ENCODE measurements at places on chromosomes 12 and 14.

GRCh38 chr12:96886998-96887677, 19.9 kb upstream of the NEDD1 start:
- DNase-seq = no peak

GRCh38 chr12:114440270-114441038, 34.5 kb upstream of the TBX5 start:
- DNase-seq = no peak

DNA sequence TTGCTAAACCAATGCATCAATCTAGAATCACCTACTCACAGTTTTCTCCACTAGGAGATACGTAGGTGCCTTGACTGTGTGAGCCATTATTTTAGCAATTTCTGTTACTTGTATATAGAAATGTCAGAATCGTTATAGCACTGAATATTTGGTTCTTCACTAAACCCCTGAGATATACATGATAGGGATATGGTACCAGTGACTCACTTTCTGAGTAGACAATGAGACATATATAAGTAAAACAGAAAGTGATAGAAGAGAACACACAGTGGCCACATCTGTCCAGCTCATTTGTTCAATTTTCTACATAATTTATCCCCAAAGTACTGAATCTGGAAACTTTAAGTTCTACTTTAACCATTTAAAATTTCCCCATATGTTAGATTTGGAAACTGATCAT, 1505.5 kb upstream of the TMEM132C start:
- no peak for DNase-seq

GRCh38 chr12:45309836-45310626, 94.1 kb downstream of the ANO6 start:
- DNase-seq = no peak

- no peak for DNase-seq
Measured at GRCh38 chr14:49479432-49479831, 106.7 kb downstream of the RPS29 start.

GRCh38 chr12:62724947-62725451, 210.0 kb downstream of the PPM1H start:
- DNase-seq = no peak

- no peak for DNase-seq
Measured at GRCh38 chr12:64608901-64609535, 1.3 kb upstream of the RASSF3 start.

- DNase-seq = no peak
Measured at GRCh38 chr14:92923744-92924103, 774 bp downstream of the CHGA start.

- DNase-seq = no peak
Measured at GRCh38 chr14:67168110-67168441, 21.2 kb upstream of the GARIN2 start.

GRCh38 chr14:55514819-55515490, 65.1 kb upstream of the KTN1 start:
- DNase-seq = no peak

GRCh38 chr14:77579065-77579464, 37.4 kb downstream of the SPTLC2 start:
- DNase-seq = no peak

- no peak for DNase-seq
Measured at GRCh38 chr14:91246051-91246852, 1.7 kb upstream of the GPR68 start.

- DNase-seq = no peak
Measured at GRCh38 chr12:123532808-123533649, 490 bp downstream of the RILPL1 start.

GRCh38 chr14:50954811-50955372, 10.6 kb upstream of the PYGL start:
- no peak for DNase-seq

- no peak for DNase-seq
Measured at GRCh38 chr14:53915364-53916014, 41.1 kb downstream of the BMP4 start.

DNA sequence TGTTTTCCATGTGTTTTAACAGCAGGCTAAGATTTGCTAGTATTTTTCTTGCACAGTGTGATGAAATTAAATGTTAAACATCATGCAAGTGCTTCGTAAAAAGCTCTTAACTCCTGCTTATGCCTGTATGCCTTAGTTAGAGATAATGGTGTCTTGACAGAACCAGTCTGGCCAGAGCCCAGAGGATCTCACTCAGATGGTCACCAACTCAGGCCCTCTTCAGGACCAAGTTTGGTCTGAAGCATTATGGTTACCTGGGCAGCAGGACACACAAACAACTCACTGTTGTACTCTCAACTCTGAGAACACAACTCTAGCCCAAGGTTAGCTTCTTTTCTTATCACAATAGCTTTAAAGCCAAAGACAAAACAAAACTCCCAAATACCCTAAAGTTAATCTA, 115.4 kb downstream of the KIF21A start:
- no peak for DNase-seq

- no peak for DNase-seq
Measured at GRCh38 chr14:104112609-104113571, 25.5 kb upstream of the KIF26A start.

DNA sequence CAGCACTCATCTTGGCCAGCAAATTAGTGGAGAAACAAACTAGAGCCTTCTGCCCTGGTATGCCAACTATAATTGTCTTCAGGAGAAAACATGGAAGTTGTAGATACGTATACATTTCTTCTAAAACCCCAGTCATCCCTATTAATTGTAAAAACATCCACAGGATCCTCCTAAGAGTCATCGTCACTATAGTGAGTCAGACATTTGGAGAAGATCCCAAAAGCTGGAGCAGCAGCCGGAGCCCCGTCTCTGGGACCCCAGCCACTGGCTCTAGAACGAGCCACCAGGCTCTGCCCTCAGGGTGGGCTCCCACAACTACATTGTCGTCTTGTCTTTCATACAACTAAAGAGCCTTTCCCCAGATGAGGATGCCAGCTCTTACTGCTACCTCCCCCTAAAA, 15.5 kb downstream of the PRKAB1 start:
- DNase-seq = no peak

- no peak for DNase-seq
Measured at GRCh38 chr12:107798580-107798979, 24.1 kb downstream of the ASCL4 start.

- peak; percentile 81 for DNase-seq
Measured at GRCh38 chr12:11885261-11886038, 185.3 kb upstream of the BCL2L14 start.

- DNase-seq = no peak
Measured at GRCh38 chr14:55075628-55076175, 24.3 kb downstream of the MAPK1IP1L start.

GRCh38 chr12:46266869-46267574, 1.8 kb downstream of the SLC38A1 start:
- DNase-seq = peak; percentile 23

DNA sequence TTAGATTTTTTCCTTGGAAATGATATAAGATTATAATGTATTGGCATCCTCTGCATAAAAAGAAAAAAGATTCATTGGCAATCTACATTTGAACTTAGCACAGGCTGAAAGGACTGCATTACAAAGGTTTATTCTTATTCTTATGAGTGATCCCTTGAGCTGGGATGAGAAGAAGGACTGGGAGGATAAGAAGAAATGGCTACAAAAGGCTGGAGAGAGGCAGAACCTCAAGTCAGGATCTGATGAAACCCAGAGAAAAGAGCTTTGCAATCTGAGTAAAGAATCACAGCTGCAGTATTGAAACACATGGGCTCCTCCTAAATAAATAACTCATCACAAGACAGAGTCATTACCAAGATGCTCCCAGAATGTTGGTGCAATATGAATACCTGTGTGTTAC, 1635.4 kb upstream of the FLRT2 start:
- DNase-seq = no peak

GRCh38 chr12:104698871-104699270, 242.1 kb downstream of the CHST11 start:
- DNase-seq = no peak

GRCh38 chr12:115941362-115941761, 336.1 kb downstream of the MED13L start:
- DNase-seq = no peak

- no peak for DNase-seq
Measured at GRCh38 chr12:2624543-2625288, 170.1 kb upstream of the FKBP4 start.

GRCh38 chr12:124289634-124290600, 5.0 kb upstream of the RFLNA start:
- no peak for DNase-seq

DNA sequence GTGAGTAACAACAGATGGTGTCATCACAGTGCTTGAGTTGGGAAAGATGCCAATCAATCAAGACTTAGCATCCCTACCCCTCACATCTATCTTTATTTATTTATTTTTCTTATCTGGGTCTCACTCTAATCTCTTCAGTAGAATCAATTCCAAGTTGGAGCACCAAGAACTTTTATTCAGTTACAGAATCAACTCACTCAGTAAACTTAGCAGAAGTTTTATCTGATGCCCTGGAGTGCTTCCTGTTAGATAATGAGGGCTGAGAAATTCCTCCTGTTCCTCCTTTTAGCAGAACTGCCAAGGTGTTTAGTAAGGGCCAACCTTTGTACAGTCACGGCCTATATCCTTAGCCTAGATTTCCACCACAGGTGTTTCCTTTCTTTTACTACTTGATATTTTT, 11.3 kb upstream of the SLC5A8 start:
- DNase-seq = no peak

DNA sequence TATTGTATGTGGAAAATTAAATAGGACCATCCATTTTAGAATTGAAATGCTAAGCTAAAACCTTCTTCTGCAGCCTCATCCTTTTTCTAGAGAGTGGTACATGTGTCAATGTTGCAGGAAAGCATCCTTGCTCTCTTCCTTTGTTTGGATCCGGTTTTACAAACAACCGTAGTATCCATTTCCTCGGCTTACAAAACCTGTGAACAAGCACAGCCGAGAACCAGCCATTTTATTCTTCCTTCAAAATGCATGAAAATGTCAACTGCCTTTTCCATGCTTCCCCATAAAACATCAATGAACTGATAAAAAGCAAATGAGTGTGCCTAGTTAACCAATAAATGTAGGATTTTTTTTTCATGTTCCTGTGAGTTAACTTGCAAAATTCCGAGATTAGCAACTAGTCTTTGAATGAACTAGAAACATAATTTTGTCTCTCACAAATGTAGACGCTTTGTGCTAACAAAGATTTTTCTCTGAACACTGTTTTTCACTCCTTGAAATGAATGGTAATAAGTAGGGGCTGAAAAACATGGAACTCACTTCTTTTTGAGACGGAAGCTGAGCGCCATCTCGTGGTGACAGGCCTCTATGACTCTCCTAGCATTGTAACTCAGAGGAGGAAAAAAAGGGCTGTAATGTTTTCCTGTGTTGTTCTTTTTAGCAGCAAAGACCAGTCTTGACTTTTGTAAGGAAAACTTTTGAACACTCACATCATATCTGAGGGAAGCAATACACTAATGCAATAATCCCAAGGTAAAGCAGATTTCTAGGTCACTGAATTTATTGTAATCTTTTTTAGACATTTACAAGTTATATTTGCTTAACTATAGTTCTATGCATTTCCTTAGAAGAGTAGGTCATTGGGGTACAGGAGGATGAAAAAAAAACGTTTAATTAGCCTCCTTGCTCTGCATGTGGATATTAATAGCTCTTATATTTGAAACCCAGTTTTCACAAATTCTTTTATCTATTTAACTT, 157.4 kb upstream of the FOXG1 start:
- peak; percentile 61 for DNase-seq

- no peak for DNase-seq
Measured at GRCh38 chr12:14991069-14991468, 18.2 kb downstream of the PDE6H start.

- DNase-seq = no peak
Measured at GRCh38 chr12:51661199-51661598, 70.2 kb downstream of the SCN8A start.

DNA sequence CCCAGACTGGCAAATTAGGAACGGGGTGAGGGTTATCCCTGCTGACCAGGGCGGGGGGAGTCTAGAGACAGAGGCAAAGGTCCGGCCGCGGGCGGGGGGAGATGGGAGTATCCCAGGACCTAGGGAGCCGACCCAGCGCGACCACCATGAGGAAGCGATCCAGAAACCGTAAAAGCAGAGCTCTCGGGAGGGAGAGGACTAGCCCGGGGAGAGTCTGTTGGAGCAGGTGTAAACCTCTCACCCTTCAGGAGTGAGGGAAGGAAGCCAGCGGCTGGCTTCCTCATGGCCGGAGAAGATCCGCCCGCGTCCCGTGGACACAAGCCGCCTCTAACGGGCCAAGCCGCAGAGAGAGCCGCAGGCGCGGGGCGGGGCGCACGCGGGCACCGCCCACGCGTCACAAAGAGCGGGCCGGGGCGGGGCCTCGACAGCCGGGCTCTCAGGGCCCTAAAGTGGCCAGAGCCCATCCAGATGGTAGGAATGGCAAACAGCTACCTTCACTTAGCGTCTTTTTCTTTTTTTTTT, at the start of gene ACRBP:
Gene ACRBP (minus strand): TSS at position 350 of the 522 bp plus-strand sequence. CDS start 66 bp downstream, at position 284.
- no peak for DNase-seq

GRCh38 chr12:53324113-53324778, 2.8 kb upstream of the AAAS start:
- DNase-seq = no peak

DNA sequence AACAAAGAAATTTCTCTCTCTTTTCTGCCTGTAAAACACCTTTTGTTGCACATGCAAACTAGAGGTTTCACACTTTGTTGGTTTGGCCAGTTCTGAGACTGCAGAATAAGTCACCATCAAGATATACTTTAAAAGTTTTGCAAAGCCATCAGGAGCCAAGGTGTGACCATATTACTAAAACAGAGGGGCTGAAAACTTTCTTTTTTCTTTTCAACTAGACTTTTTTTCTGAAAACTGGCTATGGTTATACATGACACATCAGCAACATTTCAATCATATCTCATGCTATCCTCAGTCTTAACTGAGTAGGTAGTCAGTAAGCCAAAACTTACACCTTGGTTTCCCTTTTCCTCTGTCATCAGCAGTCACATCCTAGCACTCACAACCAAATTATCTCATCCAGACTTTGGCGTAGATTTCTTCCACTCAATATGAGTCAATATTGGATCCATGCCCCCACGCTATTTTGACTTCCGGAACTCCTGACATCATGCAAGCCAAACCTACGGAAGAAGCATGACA, 4.1 kb upstream of the IFNG start:
- DNase-seq = no peak

DNA sequence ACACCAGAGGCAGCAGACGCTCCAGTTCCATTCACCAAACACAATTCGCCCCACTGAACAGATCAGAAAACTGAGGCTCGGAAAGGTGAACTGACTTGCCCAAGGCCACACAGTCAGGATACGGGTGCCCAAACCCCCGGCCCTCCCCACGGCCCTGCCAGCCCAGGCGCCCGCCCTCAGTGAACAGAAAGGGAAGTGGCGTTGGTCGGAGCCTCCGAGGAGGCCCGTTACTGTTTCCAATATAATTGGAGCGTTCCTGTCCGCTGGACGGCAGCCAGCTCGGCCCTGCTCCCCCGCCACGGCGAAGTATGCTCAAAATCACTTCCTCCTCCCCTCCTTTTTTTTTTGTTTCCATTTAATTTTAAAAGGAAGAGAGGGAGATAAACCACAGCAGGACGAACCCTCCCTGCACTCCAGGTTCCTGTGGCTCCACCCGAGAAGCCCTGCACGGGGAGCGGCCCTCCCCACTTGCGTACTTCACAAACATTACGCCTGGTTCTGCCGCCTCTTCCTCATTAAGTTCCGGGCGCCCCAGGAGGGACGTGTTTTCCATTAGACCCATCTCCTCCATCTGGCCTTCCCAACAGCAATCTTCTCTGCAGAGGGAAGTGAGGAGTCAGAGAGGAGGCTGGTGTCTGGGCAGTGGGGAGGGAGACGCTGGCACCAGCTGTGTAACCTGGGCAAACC, 61.1 kb downstream of the NCOR2 start:
- DNase-seq = peak; percentile 84

All from NCI-H1417 treated with DMSO at 0.1 percent for 48 hours (cell line).